ENCODE measurements at places on chromosomes 4 and X.

- DNase-seq: peak; percentile 41
Measured at GRCh38 chr4:183130328-183131155, 31.5 kb downstream of the WWC2 start.

DNA sequence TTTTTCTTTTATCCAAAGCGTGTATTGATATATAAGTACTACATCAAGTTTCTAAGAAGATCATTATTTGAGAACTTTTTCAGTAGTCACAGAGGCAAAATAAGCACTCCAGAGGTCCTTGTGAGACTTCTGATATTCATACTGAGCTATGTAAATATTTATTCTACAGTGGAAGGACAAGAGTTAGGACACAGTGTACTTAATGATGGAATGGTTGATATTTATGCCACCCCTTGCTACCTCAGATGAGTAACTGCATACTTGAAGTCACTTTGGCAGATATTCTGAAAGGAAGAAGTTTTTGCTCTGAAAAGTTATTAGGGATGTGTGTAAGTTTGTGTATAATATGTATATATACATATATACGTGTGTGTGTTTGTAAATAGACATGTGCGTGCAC, 30.3 kb downstream of the MAGEA1 start:
- DNase-seq: no peak

DNA sequence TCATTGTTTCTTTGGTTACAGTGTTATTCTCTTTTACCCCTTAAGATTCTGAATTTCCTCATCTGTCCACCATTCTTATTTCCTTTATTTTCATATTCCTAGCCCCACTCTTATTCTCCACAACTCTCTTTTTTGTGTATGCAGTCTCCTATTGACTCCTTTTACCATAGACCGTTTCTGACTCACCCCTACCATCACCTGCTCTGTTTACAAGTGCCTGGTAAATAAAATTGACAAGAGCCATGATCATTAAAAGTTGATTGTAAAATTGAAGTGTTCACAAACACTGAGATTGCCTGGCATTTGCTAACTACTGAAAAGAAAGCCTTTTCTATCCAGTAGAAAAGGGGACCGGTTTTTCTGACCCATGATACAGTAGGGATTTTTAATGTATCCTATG, 54.4 kb downstream of the MRPL1 start:
- DNase-seq: no peak

GRCh38 chr4:9921326-9921725, 100.0 kb downstream of the SLC2A9 start:
- no peak for DNase-seq

- peak; percentile 89 for DNase-seq
Measured at GRCh38 chr4:77022560-77023179, 53.1 kb downstream of the CCNI start.

GRCh38 chr4:144115519-144115918, 25.0 kb downstream of the GYPA start:
- no peak for DNase-seq

DNA sequence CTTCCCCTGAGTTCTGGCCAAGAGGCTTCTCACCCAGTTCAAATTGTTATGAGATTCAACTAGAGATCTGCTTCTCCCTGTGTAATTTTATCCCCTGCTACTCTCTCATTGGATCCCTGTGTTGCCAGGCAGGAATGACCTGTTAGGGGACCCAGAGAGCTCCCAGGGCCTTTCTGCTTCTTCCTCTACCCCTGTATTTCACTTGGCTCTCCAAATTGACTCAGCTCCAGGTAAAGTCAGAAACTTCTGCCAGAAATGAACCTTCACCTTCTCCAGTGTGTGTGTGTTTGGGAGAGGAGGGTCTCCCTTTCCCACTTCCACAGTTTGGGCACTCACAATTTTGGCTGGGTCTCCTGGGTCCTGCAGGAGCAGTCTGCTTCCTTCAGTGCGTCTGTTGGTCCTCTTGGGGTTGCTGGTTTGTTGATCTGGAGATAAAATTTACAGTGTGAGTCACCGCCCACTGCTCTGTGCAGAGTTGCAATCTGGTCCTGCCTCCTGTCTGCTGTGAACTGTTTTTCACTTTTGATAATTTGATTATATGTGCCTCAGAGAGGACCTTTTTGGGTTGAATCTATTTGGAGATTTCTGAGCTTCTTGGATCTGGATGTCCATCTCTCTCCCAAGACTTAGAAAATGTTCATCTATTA, 112.4 kb upstream of the EDA2R start:
- DNase-seq: no peak

GRCh38 chr4:40800064-40800463, 50.3 kb downstream of the NSUN7 start:
- DNase-seq: no peak
